ENCODE measurements at places on chromosomes 1 and 21.

DNA sequence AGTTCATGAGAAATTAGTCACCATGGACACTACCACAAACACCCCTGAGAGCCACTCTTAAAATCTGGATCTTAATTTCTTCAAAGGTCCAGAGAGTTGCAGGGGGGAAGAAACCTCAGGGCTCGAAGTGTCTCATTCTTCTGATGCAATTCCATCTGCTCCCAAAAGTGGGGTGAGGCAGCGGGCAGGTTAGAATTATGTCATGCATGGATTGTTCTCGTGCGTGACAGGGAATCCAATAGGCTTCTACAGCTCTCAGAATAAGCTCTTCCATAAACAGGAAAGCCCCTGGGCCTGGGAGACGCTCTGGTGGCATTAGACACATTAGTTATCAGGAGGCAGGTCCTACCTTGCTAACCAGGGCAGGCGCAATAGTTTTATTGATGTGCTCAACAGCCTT lies 8.4 kb downstream of the ENO1 start:
- DNase-seq: no peak

DNA sequence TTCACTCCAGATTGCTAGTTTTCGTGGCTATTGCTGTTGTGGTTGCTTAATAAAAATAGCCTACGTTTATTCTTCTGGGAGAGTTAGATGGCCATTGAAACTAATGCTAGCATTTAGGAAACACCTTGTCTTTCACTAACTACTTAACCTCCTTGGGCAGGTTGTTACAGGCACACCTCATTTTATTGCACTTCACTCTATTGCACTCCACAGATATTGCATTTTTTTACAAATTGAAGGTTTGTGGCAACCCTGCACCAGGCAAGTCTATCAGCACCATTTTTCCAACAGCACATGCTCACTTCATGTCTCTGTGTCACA lies 11.3 kb upstream of the MARK1 start:
- DNase-seq: no peak

GRCh38 chr1:71783071-71783470 lies 499.3 kb downstream of the NEGR1 start:
- DNase-seq: no peak

DNA sequence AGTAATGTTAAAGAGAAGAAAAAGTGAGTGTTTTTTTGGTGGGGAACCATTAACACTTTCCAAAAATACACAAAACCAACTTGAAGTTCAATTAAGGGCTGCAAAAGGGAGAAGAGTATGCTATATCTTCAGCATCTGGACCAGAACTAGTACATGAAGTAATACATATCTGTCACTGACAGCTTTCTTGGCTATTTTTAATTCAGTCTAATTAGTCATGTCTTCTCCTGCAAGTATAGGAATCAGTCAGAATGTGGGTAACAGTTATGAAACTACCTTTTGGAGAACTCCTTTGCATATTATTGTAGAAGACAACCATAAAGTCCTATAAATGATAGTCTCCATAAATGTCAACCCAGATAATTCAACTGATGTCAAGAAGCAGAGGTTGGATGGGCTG lies 901.2 kb downstream of the TTLL7 start:
- no peak for DNase-seq

GRCh38 chr1:147892216-147892615 lies 10.4 kb upstream of the GJA8 start:
- peak; percentile 15 for DNase-seq

DNA sequence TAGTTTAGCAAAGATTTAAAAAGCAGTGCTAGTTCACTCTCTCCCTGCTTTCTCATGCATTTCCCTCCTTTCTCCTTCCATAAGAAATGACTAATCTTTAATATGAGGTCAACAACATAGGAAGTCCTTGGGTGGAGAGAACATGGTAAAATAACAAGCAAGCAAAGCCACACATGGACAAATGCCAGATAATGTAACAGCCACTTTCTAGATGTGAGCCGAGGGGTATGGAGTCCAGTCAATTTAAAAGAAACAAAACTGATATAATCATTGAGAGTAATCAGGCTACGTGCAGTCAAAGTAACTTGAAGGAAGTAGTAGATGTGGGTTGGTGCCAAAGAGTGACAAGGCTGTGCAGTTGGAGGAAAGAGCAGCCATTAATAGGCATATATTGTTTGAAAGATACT lies 69.6 kb downstream of the DUSP10 start:
- no peak for DNase-seq

GRCh38 chr1:12810691-12811408 lies 19.7 kb downstream of the PRAMEF1 start:
- DNase-seq: no peak

GRCh38 chr1:79431340-79431739 lies 424.8 kb upstream of the ADGRL4 start:
- DNase-seq: no peak

DNA sequence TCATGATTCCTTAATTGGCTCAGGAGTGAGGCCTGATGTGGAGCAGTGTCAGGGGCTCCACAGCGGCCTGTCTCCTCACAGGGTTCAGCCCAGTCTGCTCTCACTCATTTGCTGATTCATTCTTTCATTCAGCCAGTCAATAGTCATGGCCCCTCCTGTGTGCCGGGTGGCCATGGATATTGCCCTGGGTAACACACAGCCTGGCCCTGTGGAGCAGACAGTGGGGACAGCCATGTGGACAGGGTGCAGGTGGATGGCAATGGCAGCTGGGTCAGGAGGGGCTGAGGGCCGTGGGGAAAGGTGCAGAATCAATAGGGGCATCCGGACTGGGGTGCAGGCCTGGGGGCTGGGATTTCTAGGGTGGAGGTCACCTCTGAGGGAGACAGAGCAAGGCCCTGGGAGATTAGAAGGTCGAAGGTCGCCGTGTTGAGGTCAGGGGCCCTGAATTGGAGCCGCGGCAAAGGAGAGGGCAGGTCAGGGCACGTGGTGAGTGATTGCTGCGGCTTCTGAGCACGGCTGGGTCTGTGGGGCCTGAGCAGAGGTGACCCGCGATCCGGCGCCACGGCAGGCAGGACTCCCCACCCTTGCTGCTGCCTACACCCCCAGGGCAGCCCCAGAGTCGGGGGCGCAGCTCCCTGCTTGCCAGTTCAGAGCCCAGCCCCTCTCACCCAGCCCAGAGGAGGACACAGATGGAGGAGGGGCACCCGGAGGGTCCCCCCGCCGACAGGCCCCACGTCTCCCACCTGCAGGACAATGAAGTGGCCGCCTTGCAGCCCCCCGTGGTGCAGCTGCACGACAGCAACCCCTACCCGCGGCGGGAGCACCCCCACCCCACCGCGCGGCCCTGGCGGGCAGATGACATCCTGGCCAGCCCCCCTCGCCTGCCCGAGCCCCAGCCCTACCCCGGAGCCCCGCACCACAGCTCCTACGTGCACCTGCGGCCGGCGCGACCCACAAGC lies 33.4 kb downstream of the SLC19A1 start:
- DNase-seq: no peak

- DNase-seq: no peak
These were observed 74.6 kb upstream of the MARK1 start for GRCh38 chr1:220453371-220453770.

DNA sequence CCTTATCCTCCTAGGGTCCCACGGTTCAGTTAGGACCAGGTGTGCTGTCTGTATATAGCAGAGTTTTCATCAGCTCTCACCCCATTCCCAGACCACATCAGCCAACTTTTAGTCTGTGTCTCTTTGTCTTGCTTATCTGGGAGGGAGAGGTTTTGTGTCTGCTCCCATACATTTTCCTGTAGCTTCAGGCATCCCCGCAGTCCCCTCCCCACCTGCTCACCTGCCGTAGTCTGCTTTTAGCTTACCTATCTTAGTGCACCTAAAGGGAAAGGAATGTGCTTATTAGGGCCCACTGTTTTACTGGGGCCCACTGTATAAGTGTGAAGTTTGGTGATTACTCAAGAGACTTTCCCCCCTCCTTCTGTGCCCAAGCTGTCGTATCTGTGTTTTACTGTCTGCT lies 225.1 kb downstream of the PLA2G4A start:
- no peak for DNase-seq

DNA sequence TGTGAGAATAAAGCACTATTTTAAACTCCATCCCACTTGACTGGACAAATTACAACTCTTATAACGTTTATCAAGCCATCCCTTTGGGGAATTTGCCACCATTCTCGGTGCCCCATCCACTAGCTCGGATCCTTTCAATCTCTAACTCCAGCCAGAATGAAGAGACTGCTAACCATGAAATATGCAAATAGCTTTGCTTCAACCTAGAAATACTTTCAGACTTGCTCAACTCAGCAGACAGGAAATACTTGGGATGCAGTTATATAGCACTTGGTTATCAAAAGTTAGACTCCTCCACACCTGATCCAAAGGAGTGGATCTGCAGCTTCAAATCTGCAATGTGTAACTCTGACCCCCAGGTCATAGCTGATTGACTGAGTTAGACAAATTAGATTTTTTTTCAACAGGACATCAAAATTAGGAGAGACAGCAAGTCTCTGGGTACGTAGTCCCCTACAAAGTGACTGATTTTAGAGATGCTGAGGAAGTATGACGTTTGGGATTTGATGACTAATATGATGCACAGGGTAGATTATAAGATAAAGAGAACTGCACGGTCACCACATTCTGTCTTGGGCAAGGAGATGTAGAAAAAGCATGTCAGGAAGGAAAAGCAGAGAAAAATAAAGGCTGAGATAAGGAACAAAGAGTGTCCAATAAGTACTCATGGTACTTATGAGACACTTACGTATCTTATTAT lies 496.0 kb downstream of the AGBL4 start:
- no peak for DNase-seq

DNA sequence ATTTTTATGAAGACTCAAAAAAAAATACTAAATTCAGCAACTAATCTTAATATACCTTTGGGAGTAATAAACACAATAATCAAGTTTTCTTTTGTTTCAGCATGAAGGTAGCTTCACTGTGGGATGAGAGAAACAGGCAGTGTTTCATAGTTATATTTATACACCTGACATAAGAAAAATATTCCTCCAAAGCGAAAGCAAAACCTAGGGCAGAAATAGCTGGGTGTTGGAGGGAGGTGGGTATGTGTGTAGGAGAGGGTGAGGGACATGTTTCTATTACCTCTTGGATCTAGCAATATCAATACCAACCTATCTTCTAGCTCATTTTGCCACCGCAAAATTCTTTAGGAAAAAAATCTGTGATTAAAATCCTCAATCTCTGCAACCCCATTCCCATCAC lies 24.9 kb upstream of the MAN1A2 start:
- DNase-seq: no peak

DNA sequence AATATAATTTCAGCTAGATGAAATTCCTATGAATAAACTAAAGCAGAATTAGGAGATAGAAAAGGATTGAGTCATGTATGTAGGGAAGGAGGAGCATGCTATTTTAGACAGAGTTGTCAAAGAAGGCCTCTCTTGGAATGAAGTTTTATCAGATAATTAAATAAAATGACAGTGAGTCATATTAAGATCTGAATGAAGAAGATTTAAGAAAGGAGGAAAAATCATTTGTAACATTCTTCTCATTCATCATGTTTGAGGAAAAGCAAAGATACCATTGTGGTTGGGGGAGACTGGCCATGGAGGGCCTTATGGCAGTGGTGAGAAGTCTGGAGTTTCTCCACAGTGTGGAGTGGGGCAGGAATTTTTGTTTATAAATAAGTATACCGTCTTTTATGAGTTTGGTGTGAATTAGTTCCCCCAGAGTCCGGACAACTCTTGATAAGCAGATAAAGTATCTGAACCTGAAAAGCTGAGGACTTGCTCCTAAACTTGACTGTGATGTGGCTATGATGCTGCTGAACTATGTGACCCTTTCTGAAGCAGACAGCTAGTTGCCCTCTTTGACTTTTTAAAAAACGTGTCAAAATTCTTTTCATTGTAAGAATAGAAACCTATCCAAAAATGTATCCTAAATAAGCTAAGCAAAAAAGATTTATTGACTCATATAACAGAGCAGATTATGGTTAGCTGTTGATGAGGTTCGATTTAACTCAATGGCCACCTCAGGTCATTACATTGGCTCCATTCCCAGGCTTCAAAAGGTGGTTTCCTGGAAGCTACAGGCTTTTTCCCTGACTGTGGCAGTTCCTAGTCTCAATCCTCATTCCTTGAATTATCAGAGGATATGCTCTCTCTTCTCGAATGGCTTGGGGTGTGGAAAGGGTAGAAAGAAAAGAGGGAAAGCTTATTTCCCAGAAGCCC lies 90.8 kb downstream of the LHX9 start:
- no peak for DNase-seq

DNA sequence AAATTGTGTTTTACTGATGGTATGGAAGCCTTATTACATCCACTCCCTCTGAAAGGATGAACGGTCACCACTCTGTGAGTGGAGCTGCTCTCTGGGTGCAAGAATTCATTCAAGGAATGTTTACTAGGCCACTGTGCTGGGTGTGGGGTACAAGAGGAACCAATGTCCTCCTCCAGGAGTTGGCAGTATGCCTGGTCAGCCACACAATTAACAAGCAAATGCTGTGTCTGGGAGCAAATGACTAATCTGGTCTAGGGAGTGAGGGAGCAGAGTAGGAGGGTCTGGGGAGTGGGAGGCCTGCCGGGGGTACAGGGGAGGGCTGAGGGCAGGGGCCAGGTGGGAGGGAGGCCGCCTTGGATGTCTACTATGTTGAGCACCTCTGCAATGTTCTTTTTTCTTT lies 27.2 kb upstream of the TDRD10 start:
- peak; percentile 40 for DNase-seq

- no peak for DNase-seq
These were observed 16.4 kb downstream of the RAB4A start for GRCh38 chr1:229287267-229287666.

DNA sequence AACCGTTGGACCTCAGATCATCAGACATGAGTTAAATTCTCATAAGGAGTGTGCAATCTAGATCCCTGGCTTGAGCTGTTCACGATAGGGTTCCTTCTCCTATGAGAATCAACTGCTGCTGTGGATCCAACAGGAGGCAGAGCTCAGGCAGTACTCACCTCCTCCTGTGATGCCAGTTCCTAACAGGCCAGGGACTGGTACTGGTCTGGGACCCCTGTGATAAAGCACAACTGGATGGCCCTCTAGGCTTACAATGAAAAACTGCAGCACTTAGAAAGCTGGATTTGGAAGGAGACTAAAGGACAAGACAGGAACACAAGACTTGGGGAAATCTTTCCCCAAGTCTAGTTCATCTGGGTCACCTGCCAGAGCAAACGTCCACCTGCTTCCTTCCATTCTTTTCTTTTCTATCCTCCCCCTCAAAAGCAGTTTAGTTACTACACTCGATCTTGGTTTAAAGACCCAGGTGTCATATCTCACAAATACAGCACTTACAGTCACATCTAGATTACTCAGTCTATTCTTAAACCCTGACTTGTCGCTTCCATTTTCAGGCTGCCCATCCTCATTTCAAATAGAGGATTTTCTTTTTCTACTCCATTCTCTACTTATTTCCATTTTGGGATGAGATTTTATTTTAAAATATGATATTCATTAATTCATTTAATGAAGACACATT lies 59.8 kb downstream of the PTPN14 start:
- DNase-seq: no peak

Data from MV-4-11 (cell line).